ENCODE measurements at places on chromosomes 12 and 14.

- no peak for DNase-seq
Observed at GRCh38 chr12:38053113-38053512, 263.5 kb upstream of the ALG10B start.

DNA sequence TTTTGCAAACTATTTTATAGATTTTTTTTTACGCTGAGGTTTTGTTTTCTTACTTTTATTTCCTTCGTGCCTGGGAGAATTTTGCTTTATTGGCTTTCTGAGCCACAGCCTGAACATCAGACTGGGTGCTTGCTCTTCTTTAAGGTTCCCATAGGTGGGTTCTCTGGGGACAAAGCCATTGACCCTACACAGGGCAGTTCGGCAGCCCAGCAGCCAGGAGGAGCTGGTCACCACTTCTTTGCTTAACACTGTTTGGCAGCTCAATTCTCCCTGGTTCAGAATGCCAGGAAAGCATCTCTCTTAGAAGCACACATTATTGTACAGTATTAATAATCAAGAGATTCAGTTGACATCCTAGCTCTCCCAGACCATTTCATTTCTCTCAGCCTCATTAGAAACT is 140.8 kb upstream of the NEDD1 start:
- DNase-seq, result peak; percentile 22

DNA sequence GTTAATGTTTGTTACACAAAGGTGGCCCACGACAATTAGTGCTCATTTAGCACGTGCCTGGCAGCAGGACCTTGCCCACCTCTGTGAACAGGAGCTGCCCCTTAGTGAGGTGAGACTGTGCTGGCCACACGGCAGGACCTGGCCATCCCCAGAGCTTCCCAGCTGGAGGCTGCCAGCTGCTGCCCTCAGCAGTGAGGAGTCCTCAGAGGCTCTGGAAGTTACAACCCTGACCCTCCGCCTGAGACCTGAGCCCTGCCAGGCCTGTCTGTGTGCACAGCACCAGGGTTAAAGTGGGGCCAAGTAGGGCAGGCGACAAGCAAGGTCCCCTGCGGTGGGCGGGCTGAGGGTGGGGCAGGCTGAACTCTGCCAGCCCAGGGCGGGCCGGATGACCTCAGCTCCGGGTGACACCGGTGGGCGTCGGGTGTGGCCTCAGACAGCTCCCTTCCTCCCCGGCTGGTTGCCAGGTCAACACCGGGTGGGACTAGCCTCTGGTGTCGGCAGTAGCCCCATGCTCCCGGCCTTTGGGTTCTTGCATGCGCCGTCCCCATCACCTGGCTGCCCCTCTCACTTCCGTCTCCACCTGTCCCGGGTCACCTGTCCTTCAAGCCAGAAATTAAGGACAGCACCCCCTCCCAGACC is 9.2 kb upstream of the LBHD2 start:
- peak; percentile 34 for DNase-seq

GRCh38 chr12:53048033-53048779 is 1.7 kb upstream of the TNS2 start:
- peak; percentile 61 for DNase-seq

- peak; percentile 92 for DNase-seq
Observed at GRCh38 chr12:57549909-57550640, at the start of gene KIF5A. Gene KIF5A (plus strand): TSS chr12:57550044. CDS start chr12:57550272, 228 bp downstream.
